ENCODE measurements at places on chromosomes 5 and 9.

GRCh38 chr9:135241381-135242048, 154.0 kb downstream of the OLFM1 start:
- DNase-seq, result no peak

DNA sequence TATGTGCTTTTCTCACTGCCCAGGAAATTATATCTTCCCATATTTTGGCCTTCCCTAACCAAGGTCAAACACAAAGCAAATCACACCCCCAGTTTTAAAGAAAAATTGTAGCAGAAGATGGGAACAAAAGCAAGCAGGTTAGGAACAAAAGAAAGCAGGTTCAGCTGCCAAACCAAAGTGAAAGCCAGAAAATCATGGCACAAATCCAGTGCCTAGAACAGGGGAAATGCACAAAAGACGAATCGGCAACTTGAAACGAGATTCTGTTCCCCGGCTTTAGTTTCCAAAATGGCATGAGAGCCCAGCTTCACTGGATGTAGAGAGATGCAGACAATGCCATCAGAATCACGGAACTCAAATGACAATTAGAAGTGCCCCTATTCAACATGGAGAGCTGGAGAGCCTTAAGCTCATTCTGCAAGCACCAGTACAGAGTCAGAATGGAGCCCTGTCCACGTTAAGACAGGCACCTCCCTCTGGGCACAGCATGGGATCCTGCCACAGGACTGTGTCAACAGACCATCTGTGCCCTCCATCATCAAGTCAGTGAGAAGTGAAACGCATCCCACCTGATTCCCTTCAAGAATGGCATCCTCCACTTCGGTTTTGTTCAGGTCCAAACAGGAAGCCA, 13.8 kb downstream of the DNAH5 start:
- DNase-seq, result no peak

DNA sequence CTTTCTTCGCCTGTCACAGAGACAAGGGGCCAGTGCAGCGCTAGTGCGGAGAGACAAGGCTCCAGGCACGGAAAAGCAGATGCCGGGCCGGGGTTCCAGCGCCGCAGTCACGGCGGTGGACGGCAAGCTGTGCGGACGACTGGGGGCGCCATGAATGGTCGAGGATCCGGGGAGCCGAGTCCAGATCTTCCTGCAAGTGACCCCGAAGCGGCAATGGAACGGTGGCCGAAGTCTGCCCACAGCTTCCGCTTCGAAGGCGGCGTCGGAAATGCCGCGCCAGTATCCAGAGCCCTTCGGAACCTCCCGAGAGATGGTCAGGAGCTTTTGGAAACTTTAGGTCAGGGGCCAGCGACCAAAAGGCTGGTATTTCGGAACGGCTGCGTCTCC, 601 bp upstream of the FAF2 start:
- DNase-seq, result no peak

DNA sequence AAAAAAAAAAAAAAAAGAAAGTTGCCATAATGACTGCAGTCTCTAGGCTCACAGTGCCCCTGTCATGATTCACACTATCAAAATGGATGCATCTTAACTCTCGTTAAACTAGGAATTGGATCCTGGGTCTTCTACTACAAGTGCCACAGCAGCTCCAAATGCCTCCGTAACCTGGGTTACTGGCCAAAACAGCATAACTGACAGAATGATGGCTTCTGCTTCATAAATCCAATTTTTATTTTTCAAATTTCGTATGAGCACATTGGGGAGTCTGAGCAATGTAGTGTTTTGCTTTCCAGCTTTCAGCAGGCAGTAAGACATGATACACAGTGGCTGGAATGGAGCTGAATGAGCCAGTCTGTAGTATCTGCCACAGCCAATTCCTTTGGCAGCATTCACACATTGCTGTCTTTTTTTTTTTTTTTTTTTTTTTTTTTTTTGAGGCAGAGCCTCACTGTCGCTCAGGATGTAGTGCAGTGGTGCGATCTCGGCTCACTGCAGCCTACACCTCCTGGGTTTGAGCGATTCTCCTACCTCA, 36.0 kb upstream of the NPM1 start:
- DNase-seq, result no peak

- DNase-seq, result no peak
Measured at GRCh38 chr9:96140296-96141127, 161.5 kb downstream of the HSD17B3 start.

DNA sequence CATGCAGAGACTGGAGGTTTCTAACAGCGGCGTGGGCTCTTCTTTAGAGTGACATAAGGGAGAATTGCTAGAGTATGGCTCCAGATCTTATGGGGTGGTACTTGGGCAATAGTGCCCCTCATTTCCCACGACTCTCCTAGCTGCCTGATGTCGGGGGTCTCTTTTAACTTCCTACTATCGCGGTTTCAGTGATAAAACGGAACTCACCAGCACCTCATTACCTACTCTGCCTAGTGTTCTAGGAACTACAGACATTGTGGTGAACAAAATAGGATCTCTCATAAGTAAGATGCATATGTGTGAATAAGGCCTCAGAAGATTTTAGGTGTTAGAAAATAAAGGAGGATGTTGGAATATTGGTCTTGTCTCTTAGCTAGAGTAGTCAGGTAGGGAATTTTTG, 1.1 kb downstream of the ICE1 start:
- DNase-seq, result no peak

GRCh38 chr5:168005936-168006335, 285.5 kb upstream of the WWC1 start:
- no peak for DNase-seq

- peak; percentile 30 for DNase-seq
Measured at GRCh38 chr5:218457-219291, 554 bp downstream of the SDHA start.

DNA sequence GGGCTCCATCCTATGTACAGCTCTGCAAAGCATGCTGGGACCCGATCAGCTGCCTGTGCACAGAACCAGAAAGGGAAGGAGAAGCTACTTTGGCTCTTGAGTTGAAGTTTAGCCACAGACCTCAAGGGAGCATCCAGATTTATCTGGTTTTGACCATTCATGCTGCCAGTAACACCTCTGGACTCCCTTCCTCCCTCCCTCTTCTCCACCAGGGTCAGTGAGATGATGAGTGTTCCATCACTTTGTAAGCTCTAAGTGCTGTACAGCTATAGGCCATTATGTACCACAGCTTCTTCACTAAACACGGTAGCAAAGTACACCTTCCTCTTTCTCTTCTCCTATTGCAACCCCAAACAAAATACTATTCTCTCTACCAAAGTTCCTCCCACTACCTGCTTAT, 77.9 kb downstream of the GLIS3 start:
- no peak for DNase-seq

DNA sequence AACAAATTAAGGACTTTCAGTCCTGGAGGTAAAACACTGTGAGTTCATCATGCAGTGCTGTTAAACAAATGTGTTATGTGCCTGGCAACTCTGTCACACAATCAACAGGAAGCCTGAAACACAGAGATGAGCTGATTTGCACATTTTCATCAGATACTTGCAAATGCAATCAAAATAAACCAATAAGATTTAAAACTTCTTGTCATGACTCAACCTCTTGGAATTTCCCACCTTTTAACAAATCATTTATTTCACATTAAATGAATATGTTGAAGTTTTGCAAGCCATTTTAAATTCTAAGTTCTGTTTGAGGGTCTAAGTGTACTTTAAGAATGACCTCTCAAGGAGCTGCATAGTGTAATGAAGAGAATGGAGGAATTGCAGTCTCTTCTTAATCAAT, 64.4 kb downstream of the ANXA1 start:
- peak; percentile 2 for DNase-seq

GRCh38 chr5:35852084-35852734, 4.5 kb upstream of the IL7R start:
- peak; percentile 87 for DNase-seq

- DNase-seq, result peak; percentile 47
Measured at GRCh38 chr9:93827545-93828330, 127.4 kb downstream of the BARX1 start.

- DNase-seq, result no peak
Measured at GRCh38 chr9:111799915-111800526, 5.3 kb upstream of the SHOC1 start.

GRCh38 chr5:131515348-131515747, 119.7 kb downstream of the RAPGEF6 start:
- DNase-seq, result no peak

All from activated CD4-positive, alpha-beta T cell treated with anti-CD3 and anti-CD28 coated beads, Interleukin-10, Interleukin-2, amounts not matched to agents 100 ng/mL and 50 ng/mL, durations not matched to agents 16 hours and 8 hours (primary cell).